ENCODE measurements at places on chromosomes 6 and 20.

GRCh38 chr6:89350281-89350966 lies 2.1 kb downstream of the UBE2J1 start:
- peak; percentile 25 for DNase-seq

DNA sequence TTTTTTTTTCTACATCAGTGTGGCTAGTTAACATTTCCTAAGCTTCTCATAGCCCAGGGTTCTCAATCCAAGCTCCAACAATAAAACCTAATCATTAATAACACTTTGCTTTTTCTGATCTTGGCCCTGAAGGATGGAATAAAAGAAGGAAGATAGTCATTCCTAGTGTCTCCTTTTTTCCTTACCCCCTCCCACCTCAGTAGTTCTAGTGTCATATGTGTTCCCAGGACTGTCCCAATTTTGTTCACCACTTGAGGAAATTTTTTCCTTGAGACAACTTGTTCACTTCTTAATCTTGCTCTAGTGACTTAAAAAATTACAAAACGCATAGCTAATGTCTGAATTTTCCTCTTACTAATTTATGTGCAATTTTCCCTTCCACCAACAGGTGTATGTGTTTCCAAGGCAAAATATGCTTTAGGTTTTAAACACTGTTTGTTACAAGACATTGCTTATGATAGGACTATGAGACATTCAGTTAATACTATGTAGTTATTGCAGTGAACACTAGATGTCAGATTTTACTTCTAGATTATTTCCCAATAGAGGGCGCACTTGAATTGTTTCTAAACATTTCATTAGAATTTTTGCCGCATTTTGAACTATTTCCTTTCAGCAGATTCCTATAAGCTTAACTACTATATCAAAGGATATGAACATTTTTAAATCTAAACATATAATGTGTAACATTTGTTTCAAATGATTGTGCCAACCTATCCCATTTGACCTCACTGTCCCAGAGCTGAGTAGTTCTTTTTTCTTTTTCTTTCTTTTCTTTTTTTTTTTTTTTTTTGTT lies 18.5 kb upstream of the C6orf141 start:
- DNase-seq, result peak; percentile 58

DNA sequence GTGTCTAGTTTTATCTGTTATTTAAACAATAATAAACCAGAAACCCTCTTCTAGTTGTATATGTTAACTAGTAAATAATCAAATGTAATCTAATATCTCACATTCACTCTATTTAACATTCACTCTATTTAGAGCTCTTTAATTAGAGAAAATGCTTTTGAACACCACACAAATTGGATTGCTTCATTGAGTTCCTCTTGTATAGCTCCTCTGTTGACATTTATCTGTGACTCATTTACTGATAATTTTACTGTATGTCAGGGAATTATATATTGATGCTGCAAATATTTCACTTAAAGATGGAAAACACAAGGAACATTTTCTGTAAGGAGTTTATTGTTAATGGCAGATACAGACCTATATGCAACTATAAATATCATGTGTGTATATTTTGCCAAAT lies 594.6 kb downstream of the COL12A1 start:
- peak; percentile 23 for DNase-seq

DNA sequence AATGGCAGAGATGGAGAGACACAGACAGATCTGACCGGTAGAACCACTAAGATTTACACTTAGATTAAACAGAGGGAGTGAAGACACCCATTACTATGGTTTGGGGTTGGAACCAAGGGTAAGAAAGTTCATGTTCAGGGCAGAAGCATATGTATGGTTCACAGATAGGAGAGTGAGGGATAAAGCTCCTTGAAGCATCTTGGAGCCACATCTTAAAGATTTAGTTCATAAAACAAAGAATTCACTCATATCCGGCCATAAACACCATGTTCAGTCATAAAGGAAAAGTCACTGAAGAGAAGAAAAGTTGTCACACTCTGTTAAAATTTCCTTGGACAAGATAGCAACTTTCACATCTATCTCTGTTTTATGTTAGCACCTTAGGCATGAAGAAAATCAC lies 18.0 kb downstream of the STX7 start:
- DNase-seq, result no peak
